ENCODE measurements at places on chromosomes 4 and X.

GRCh38 chr4:128856246-128856645 lies 46.7 kb downstream of the JADE1 start:
- no peak for DNase-seq

DNA sequence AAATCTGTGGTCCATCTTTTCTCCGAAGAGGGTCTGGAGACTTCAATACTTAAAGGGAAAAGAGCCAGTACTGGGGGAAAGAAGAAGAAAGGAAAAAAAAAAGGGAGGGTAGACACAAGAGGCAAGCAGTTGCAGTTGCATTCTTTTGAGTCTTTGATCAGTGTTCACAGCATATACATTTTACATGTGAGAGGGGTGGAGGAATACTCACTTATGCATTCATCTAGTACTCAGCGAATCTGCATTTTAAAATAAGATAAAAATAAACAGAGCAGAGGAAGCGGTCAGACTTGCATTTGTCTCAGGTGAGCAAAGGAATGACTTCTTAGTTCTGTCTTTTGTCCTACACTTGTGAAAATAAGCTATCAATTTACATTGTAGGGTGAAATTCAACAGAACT lies 275.6 kb downstream of the SLC7A11 start:
- DNase-seq: no peak

DNA sequence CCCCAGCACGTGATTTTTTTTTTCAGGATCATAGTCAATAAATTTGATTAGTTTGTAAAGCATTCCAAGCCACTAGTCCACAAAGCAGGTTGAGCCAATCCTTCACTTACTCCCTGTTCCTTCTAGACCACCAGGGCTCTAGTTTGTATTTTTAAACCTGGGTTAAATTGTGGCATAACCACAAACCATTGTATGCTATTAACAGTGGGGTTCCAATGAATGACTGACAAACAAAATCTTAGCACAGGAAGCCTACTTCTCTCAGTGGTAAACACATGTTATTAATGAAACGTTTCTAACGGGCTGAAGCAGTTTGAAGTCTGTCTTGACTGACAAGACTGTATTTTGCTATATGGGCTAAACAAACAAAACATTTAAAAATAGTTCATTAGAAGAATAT lies 48.6 kb upstream of the GYPA start:
- DNase-seq: no peak

- DNase-seq: no peak
Measured at GRCh38 chr4:75726577-75726976, 2.2 kb downstream of the USO1 start.

DNA sequence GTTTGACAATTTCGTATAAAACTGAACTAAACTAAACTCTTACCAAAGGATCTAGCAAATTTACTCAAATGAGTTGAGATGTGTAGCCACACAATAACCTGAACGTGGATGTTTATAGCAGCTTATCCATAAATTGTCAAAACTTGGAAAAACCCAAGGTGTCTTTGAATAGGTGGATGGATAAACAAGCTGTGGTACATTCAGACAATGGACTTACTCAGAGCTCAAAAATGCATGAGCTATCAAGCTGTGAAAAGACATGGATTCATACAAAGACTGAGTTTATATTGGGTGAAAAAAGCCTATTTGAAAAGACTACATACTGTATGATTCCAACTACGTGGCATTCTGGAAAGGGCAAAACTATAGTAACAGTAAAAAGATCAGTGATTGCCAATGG lies 69.5 kb downstream of the LARP1B start:
- DNase-seq: no peak

- no peak for DNase-seq
Measured at GRCh38 chr4:45568694-45569093, 555.2 kb downstream of the GABRG1 start.

DNA sequence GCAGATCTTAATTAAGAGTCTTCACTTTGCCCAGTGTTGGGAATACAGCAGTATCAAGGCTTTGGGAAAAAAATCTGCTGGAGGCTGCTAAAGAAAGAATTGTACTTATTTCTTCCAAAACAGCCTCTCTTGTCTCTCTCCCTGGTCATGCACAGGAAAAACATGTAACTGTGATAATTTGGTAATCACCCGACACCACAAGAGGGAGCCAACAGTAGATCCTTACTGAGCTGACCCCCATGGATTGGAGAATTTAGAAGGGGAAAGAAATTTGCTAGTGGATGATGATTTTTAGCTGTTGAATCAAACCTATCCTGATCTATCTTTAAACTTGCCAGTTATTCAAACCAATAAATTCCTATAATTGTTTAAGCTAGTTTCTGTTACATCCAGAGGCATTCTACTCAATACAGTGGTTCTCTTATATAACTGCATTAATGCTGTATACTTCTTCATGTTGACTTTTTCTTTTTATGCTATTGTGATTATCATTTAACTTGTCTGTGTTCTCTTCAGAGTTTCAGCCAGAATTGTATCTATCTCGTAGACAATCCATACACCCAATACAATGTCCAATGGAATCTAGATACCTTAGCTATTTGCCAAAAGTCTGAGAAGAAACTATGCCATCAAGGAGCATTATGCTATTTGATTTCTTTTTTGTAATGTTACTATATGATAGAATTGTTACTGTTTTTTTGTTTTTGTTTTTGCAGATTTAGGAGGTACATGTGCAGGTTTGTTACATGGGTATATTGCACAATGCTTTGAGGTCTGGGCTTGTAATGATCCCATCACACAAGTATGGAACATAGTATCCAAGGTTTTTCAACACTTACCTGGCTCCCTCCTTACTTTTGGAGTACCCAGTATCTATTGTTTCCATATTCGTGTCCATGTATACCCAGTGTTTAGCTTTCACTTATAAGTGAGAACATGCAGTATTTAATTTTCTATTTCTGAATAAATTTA lies 31.3 kb upstream of the ARHGEF38 start:
- peak; percentile 27 for DNase-seq

GRCh38 chrX:153726286-153727122 lies 1.8 kb downstream of the ABCD1 start:
- DNase-seq: no peak

- no peak for DNase-seq
Measured at GRCh38 chrX:4668802-4669536, 955.5 kb upstream of the PRKX start.

DNA sequence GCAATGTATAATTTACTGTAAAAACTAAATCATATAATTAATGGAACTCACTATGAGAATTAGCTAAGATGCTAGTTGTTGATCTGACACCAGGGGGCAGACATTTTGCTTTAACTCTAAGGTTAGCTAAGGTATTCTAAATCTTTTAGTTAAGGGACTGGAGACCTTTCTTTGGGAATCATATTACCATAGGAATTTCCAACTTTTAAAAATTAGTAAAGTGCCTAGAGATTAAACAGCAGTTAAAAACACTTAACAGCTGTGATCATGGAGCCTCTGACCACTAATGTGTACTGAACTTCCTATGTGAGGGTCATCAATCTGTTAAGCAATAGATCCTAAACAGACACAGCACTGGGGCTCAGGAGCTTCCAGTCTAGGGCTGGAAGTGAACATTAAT lies 226.6 kb downstream of the NSUN7 start:
- DNase-seq: no peak

DNA sequence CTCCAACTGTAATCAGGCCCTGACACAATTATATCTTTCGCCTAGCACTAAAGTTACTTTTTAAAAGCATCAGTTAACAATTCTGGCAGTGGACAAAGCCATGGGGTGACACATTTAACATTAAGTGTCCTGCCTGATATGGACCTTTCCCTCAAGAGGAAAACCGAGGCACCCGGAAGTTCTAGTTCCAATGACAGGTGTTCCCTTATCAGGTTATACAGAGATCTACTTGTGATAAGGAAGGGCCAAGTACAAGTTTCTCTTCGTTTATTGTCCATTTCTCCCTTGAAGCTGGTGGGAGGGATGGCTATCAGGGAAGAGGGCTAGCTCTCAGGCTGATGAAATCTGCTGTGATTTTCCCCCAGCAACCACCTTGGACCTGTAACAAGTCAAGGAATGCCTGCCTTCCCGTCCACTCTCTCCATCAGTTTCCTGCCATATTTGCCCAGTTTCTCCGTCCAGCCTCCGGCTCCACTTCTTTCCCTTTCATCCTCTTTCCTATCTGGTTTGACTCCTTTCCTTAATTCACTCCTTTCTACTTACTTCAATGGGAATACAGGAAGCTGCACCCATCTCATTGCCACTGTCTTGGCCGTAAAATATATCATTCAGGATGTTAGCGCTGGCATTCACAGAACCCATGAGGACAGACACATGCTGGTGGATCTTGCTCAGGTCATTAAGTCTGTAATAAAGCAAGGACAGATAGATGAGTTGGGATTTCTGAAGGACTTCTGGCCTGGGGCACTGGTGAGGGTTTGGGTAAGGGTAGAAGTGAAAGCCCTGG lies 95.0 kb downstream of the DGKK start:
- DNase-seq: no peak

- no peak for DNase-seq
Measured at GRCh38 chr4:84875636-84876371, 90.7 kb downstream of the WDFY3 start.

DNA sequence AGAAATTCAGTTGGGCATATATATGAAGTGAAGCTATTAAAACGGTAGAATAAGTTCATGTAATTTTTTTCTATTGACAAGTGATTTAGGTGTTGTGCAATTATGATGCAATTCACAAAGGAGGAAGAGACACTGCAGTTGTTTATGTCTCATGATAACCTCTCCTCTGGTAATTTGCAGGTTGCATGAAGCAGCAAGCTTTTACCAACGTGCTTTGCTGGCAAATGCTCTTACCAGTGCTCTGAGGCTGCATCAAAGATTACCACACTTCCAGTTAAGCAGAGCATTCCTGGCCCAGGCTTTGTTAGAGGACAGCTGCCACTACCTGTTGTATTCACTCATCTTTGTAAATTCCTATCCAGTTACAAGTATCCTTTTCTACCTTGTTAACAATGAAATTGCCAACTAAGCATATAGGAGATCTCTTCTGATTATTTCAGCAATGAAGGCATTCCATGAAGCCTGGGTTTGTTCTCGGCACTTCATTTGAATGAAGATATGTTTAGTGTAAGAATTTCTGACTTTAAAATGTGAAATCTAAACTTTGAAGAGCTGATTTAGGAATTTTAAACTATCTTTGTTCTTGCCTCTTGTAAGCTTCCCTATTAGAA lies 3.9 kb downstream of the TMEM33 start:
- DNase-seq: no peak

- no peak for DNase-seq
Measured at GRCh38 chrX:75155447-75155826, 646 bp downstream of the ABCB7 start.

DNA sequence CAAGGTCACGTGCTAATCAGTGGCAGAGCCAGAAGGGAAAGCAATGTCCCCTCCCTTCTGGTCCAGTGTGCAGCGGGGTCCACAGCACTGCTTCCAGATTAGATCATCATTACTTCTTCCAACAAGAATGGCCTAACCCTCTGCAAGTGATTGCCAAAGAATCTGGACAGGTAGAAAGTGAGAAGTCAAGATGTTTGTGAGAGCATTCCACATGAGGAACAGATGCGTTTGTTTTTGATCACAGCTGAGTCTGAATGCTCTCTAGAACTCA lies 147.7 kb downstream of the SHROOM3 start:
- DNase-seq: no peak

- peak; percentile 30 for DNase-seq
Measured at GRCh38 chr4:145234091-145234706, 53.8 kb upstream of the OTUD4 start.

DNA sequence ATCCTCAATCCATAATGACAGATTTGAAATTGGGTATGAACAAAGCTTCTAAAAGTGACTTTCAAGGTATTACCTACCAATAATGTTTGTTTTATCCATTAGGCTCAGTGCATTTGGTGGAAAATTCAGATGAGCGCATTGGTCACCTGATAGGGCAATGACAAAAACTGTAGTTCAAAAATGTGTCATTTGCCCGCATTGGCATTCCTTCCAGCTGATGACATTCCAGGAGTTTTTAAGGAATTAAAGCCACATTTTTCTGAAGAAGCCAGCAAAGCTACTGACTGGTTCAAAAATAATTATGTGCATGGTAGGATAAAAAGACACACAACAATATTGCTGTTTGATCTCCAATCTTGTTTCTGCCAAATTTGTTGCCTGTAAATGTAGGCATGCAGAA lies 473.4 kb upstream of the CPEB2 start:
- no peak for DNase-seq

DNA sequence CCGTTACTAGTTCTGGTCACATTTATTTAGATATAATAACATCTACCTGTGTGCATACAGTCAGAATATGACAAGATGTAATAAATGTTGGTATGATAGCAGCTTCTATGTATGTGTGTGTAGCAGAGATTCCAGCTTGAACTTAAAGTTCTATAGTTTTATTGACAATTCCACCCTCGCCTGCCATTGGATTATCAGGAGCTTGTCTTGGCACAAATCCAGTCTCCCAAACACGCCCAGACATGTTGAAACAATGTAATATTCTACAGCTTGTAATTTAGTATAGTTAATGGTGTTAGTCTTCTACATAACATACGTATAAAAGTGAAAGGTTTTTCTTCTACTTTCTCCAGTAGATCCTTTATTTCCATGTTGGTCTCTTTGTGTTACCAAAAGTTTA lies 44.4 kb downstream of the BBS12 start:
- DNase-seq: no peak

DNA sequence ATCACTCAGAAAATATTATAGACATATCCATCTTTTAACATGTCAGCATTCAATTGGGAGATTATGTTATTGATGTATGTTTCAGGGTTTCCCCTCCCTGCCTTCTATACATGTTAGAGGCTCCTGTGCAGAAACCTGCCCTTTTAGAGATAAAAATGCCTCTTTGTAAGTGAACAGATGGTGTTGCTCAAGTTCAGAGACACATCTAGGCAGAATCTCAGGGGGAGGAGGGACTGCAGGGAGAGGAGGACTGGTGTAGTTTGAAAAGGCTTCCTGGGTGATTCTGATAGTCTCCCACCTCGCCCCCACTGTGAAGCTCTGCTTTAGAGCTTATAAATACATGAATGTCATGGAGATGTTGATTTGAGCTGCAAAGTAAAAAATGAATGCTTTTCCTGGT lies 12.0 kb upstream of the UNC5C start:
- DNase-seq: no peak

- peak; percentile 7 for DNase-seq
Measured at GRCh38 chr4:73068491-73069337, 802 bp downstream of the COX18 start.

GRCh38 chr4:7780751-7781348 lies 158.8 kb downstream of the AFAP1 start:
- no peak for DNase-seq

- DNase-seq: no peak
Measured at GRCh38 chr4:87216469-87216868, 3.9 kb downstream of the KLHL8 start.

- no peak for DNase-seq
Measured at GRCh38 chrX:17822351-17822750, 38.7 kb downstream of the RAI2 start.

- DNase-seq: no peak
Measured at GRCh38 chr4:137707102-137707620, 174.9 kb upstream of the PCDH18 start.

GRCh38 chr4:22315628-22316027 lies 200.2 kb downstream of the ADGRA3 start:
- no peak for DNase-seq

GRCh38 chrX:33207056-33207455 lies 4.3 kb downstream of the DMD start:
- DNase-seq: no peak

Data from Panc1 (cell line).